ENCODE measurements at places on chromosomes 4 and X.

DNA sequence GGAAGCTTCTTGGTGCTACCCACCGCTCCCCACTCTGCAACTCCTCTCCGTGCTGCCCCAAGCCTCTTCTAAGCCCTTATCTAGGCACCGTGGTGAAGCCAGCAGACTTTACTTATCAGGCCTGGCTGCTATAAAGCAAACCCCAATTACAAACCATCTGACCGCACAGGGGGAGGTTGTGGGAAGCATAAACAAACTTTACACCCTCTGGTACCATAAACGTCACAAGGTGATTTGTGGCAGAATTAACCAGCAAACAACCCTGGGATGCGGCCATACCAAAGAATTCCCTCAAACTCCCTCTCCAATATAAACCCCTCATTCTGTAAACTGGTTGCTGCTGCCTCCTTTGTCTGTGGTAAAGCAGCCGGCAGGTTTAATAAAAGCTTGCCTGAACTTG lies 55.2 kb downstream of the MAGEC2 start:
- no peak for DNase-seq

- DNase-seq: no peak
Measured at GRCh38 chr4:85790582-85790981, 315.6 kb downstream of the ARHGAP24 start.

DNA sequence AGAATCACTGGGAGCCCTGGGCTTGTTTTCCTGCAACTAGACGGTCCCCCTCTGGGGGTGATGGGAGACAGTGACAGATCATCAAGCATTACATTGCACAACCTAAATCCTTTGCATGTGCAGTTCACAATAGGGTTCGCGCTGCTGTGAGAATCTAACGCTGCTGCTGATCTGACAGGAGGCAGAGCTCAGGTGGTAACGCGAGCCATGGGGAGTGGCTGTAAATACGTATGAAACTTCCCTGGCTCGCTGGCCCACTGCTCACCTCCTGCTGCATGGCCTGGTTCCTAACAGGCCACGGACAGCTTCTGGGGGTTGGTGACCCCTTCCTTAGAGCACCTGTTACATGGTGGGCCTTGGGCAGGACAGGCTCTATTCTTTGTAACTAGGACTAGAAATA lies 10.4 kb downstream of the PAQR3 start:
- DNase-seq: no peak

DNA sequence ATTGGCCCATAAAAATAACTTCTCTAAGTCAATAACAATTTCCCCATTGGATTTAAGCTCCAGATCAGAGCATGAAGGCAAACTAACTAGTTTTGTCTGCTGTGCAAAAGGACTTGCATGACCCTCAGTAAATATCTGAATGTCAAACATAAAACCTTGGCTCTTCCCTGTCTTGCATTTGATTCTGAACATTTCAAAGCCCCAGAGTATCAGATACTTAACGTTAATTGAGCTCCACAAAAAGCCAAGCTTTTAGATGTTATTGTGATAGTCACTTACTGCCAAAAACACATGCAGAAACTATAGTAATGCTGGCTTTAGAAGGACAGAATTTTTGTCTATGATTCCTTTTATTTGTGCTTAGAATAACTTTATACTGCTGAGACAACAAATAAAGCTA lies 664.2 kb downstream of the ADGRL3 start:
- no peak for DNase-seq

DNA sequence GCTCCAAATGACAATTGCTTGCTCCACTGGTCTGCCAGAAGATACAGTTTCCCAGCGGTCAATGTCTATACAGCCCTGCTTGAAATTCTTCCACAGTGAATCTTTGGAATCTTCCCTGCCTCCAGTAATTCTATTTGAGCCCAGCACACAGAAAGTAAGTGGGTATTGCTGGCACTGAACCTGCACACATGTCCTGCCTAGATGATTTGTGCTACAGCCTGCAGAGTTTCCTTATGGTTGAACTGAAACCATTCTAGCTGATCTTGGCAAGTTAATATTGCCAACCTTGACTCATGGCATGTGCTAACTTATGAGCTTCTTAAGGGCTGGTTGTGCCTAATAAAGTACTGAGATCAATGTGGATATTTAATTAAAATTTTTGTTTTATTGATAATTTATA lies 553.8 kb upstream of the GNPDA2 start:
- no peak for DNase-seq

- DNase-seq: no peak
Measured at GRCh38 chr4:75040703-75041102, 107.8 kb downstream of the PARM1 start.

- no peak for DNase-seq
Measured at GRCh38 chrX:103626855-103627254, 1.9 kb upstream of the TCEAL1 start.

Measured in activated CD4-positive, alpha-beta T cell treated with anti-CD3 and anti-CD28 coated beads for 1 hour (primary cell).